ENCODE measurements at places on chromosomes 2 and 18.

- peak; percentile 18 for DNase-seq
Measured at GRCh38 chr2:143937723-143938350, 582.1 kb downstream of the ZEB2 start.

GRCh38 chr18:59268127-59268720 lies 5.0 kb downstream of the RAX start:
- DNase-seq: no peak

DNA sequence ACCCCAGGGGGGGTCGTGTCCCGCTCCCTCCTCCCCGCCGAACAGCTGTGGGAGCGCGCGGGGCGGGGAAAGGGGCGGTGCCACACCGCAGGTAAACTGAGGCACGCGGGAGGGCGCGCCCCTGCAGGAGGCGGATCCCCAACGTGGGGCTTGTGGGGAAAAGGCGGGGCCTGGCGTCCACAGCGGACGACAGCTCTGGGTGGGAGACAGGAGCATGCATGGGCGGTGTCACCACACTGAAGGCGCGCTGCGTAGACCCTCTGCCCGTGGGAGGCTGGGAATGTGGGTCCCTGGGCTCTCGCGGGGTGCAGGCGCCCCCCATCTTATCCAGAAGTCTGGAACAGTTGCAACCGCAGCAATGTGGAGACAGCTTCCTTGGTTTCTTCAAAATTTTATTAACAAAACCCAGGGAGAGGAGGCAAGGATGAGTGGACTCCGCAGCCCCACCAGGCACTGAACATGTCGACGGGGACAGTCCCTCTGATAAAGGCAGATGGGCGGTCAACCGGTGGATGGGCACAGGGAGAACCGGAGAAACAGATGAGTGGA lies 723 bp upstream of the MBD1 start:
- DNase-seq: no peak

DNA sequence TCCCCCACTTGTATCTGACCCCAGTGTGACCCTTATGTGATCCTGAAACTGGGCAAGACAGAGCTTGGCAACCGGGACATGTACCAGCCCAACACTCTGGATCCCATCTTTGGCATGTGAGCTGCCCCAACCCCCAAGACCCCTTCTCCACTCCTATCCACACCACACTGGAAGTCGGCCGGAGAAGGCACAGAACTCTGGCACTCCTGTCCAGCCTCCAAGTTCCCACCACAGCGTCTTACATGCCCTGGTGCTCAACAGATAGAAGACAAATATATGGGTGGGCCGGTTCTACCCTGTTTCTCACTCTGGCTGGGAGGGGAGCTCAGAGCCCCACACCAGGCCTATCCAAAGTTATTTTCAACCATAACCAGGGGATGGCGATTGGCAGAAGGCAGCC lies 40.8 kb downstream of the LMAN2L start:
- no peak for DNase-seq

GRCh38 chr18:66873899-66874298 lies 270.0 kb upstream of the CDH19 start:
- no peak for DNase-seq

GRCh38 chr18:12836551-12836950 lies 47.5 kb downstream of the PTPN2 start:
- DNase-seq: no peak

- no peak for DNase-seq
Measured at GRCh38 chr2:6421138-6421730, 444.5 kb downstream of the CMPK2 start.

DNA sequence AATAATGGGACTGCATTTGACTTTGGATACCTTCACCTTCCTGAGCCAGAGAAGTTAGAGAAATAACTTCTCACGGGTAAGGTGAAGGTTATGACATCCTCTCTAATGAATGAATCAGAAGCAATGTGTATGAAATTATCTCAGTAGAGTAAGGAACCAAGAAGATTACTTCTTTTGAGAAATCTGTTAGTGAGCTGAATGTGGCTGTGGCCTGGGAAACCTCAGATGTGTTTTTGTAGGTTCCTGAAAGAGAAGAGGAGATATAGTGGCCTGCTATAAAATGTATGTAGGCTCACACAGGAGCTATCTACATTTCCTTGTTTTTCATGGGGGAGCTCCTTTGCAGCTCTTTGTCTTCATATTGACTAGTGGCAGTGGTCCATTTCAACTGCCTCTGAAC lies 262.6 kb downstream of the CLIP4 start:
- no peak for DNase-seq

GRCh38 chr18:70781860-70782453 lies 493.1 kb downstream of the SOCS6 start:
- peak; percentile 64 for DNase-seq

DNA sequence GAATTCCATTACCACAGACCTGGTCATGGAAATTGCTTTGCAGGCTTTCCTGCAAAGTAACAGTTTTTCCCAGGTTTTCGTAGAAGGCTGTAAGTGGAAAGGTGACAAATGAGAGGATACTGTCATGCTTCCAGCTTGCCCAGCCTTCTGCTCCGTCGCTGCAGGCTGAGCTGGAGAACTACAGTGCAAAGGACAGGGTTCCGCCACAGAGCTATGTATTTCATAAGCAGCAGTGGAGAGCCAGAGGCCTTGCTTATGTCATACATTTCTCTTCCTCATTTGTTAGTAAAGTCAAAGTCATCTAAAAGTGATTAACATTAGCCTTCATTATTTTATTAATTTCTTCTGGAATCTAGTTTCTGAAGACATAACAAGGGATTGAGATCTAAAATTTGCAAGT lies 72.9 kb upstream of the RBM44 start:
- peak; percentile 51 for DNase-seq

- DNase-seq: no peak
Measured at GRCh38 chr2:239911641-239912071, 113.5 kb downstream of the NDUFA10 start.

GRCh38 chr2:222427646-222428301 lies 3.4 kb downstream of the SGPP2 start:
- peak; percentile 55 for DNase-seq

DNA sequence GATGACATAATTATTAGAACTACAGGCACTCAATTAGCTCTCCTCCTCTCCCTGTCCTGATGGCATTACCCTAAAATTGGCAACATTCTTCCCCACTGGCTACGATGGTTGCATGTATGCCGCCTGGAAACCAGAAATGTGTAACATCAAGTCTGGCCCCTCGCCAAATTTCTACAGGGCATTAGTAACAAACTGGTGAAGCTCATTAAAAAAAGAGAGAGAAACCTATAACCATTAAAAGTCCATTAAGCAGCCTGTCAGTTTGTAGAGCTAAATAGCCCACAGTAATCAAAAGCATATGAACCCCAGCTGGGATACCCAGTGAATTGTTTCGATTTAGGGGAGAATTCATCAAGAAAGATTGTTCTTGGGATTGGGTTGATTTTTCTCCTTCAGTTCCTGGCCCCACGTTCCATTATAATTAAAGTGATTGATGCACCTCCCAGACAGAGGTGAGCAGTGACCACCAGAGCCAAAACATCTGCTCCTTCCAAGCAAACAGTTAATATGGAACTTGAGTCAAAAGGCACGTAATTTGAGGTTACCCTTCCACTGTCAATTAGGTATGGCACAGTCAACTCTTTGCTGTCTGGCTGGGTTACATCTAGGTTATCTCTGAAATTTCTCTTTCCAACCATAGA lies 208.6 kb downstream of the C1D start:
- peak; percentile 20 for DNase-seq

- no peak for DNase-seq
Measured at GRCh38 chr2:199100326-199101110, 357.2 kb downstream of the SATB2 start.

DNA sequence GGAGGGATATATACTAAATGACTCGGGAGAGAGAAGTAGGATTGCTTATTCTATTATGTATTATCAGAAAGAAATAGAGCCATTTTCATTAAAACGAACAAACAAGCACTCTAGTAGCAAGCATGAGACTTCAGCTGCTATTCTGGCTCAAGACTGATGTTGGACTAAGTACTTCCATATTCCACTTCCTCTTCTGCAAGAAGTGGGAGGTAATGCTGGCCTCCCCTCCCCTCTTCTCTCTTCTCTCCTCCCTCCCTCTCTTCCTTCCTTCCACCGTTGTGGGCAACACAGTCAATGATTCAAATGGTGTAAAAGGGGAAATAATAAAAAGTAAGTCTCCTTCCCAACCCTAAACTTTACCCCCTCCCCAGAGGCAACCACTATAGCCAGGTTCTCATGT lies 62.6 kb downstream of the EMX1 start:
- no peak for DNase-seq

DNA sequence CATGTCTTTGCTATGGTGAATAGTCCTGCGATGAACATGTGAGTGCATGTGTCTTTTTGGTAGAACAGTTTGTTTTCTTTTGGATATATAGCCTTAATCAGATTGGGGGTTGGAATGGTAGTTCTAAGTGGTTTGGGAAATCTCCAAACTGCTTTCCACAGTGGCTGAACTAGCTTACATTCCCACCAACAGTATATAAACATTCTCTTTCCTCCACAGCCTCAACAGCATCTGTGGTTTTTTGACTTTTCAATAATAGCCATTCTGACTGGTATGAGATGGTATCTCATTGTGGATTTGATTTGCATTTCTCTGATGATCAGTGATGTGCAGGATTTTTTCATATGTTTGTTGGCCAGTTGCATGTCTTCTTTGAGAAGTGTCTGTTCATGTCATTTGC lies 112.2 kb upstream of the SESTD1 start:
- DNase-seq: no peak

- DNase-seq: no peak
Measured at GRCh38 chr2:10347562-10347948, 44.9 kb downstream of the HPCAL1 start.

DNA sequence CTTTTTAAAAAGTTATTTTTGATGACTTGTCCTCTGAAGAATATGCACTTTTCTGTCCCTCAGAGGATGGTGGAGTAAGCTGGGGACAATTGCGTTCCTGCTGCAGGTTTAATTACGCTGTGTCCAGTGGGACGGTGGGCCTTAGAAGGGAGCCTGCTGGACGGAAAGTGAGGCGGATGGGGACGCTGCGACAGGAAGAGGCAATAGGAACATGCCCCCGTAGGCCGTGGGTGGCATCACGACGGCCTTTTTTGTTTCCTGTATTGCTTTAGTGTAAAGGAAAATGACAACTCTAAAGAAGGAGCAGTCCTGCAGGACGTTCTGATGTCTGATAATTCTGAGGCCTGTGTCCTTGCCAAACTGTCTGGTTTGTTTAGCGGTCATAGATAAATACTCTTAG lies 121.6 kb downstream of the NFATC1 start:
- DNase-seq: no peak

Data from hepatocyte (in vitro differentiated cells).